ENCODE measurements at places on chromosomes 6 and 20. TPM values are rescaled to one million over a fixed set of nuclear protein-coding genes. Genes with fewer than 3 reads are reported as not detected.

Gene HCRTR2
- not detected for total RNA-seq

Gene HLA-DMA
- total RNA-seq: 2.4 TPM

Gene FIG4
- total RNA-seq: 3.6 TPM

Gene TPBG
- total RNA-seq: 42.7 TPM

Gene MROH8
- 0.79 TPM for total RNA-seq

Gene MGME1
- 47.3 TPM for total RNA-seq

Gene EPHA7
- 0.08 TPM for total RNA-seq

Gene ATP6V1G2
- total RNA-seq: 0.62 TPM

Gene GSTA4
- 7.3 TPM for total RNA-seq

Gene ENPP4
- total RNA-seq: 0.25 TPM

Gene TRIM40
- total RNA-seq: not detected

Gene TXNDC5
- total RNA-seq: 128 TPM

Gene TRIM10
- total RNA-seq: not detected

Gene FAM110A
- total RNA-seq: 10.5 TPM

Gene PKHD1
- total RNA-seq: not detected

Gene TNF
- not detected for total RNA-seq

Gene CABLES2
- total RNA-seq: 5.1 TPM

Gene TAB2
- total RNA-seq: 29.5 TPM

Gene NHSL1
- total RNA-seq: 2.7 TPM

Gene GRIK2
- total RNA-seq: 0.22 TPM

Gene IP6K3
- total RNA-seq: not detected

Measured in A549 treated with CpdA at 1 μM for 4 hours (cell line).